Activated CD8-positive, alpha-beta T cell treated with anti-CD3 and anti-CD28 coated beads for 36 hours (primary cell): ENCODE measurements at places on chromosomes 1 and 21. TPM values are rescaled to one million over a fixed set of nuclear protein-coding genes. Genes with fewer than 3 reads are reported as not detected.

NUP210L gene
- total RNA-seq = not detected

C1orf141 gene
- not detected for total RNA-seq

CA6 gene
- total RNA-seq = 3.9 TPM

SLAMF8 gene
- total RNA-seq = 0.54 TPM

DISP1 gene
- total RNA-seq = 1.8 TPM

RAB42 gene
- total RNA-seq = not detected

- DNase-seq = peak; percentile 29
- H3K27me3 ChIP-seq = peaks cover 10% of the 10 kb centered on the region
- no peak overlapping the region for H3K27ac ChIP-seq
- H3K4me1 ChIP-seq = peaks cover 6% of the 10 kb centered on the region
- H3K4me3 ChIP-seq = no peak overlapping the region
These were observed 52.0 kb upstream of the TMPRSS2 start for GRCh38 chr21:41559658-41560631.

DNA sequence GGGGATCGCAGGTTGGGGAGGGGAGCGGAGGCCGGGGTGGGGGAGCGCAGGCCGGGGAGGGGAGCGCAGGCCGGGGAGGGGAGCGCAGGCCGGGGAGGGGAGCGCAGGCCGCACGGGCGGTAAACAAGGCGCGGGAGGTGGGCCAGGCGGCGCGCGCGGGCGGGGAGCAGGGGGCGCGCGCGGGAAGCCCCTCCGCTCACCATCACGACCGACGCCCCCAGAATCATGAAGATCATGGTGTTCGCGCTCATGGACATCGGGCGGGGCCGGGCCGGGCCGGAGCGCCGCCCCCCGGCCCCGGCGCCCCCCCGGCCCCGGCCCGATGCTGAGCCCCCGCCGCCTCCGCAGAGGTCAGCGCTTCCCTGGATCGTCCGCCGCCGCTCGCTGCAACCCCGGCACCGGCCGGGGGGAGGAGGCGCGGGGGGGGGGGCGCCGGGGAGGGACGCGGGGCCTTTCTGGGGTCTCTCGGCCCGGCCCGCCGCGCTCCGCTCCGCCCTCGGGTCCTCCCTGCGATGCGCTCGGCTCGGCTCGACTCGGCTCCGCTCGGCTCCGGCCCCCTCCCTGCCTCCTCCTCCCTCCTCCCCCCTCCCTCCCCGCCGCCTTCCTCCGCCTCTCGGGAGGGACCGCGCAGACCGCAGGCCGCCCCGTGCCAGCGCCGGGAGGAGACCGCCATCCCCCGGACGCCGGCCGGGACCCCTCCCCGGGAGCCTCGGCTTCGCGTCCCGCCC, at the start of gene TMEM240:
Gene TMEM240 (minus strand): TSS at position 535 of the 728 bp plus-strand sequence. CDS start 278 bp downstream, at position 257.
- peaks cover 9% of the 10 kb centered on the region for H3K36me3 ChIP-seq
- DNase-seq = peak; percentile 71
- peak within 1 kb of the TSS; percentile 63 for H3K4me3 ChIP-seq
- H3K4me1 ChIP-seq = no peaks in the 10 kb centered on the region

DNA sequence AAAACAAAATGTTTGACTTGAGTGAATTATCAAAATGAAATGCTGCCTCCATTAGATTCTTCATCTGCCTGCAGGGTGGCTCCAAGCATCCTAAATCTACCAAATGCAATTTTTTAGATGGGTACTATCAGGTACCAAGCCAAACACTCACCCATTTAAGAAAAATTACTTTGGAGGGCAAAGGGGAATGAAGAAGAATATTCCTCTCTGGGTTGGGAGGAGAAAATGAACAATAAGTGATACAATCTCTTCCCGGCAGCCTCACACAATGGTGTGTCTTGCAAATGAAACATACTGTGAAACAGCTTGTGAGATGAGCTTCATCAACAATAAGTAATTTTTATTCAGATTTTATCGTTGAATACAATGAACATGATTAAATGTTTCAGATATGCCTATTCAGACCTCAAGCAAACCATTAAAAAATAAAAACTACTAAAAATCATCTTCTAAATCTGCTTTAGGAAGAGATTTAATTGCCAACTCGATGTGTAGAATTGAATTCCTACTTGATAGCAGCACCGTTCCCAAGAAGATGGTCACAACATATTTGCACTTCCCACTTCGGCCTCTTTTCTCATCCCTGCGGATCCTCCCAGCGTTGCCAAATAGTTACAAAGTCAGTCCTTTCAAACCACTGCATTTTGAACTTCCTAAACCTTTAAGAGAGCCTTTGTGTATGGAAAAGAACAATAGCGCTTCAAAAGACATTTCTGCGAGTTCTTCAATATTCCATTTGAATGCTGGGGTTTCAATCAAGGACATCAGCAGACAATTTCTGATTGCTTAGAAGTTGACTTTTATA, 2.7 kb downstream of the DAB1 start:
- no peak overlapping the region for H3K27ac ChIP-seq
- DNase-seq = no peak
- peaks cover 5% of the 10 kb centered on the region for H3K4me1 ChIP-seq
- H3K4me3 ChIP-seq = no peak overlapping the region
- peaks cover 54% of the 10 kb centered on the region for H3K27me3 ChIP-seq
- no peaks in the 10 kb centered on the region for H3K36me3 ChIP-seq

- no peak overlapping the region for H3K27ac ChIP-seq
- no peak for DNase-seq
These were observed 29.4 kb upstream of the TTC34 start for GRCh38 chr1:2830761-2831425.

GRCh38 chr1:60041783-60042182, 31.8 kb downstream of the C1orf87 start:
- no peaks in the 10 kb centered on the region for H3K27me3 ChIP-seq
- no peak overlapping the region for H3K27ac ChIP-seq
- no peaks in the 10 kb centered on the region for H3K36me3 ChIP-seq
- no peaks in the 10 kb centered on the region for H3K4me1 ChIP-seq
- no peak overlapping the region for H3K4me3 ChIP-seq

DNA sequence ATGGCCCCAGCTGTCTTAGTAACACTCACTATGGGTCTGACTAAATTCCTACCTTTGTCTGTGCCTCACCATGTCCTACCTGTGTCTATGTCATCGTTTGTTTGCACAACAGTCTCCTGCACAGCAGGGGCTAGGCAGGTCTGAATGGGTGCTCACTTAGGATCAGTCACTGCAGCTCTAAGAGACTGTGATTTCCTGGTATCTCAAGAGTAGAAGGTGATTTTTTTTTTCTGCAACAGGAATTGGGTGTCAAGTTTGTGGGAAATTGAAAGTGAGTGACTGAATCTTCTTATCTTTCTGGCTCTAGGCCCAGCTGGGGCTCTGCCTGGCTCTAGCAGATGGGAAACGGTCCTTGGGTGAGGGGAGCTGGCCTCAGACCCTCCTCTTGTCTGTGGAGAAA, 46.4 kb upstream of the TRABD2B start:
- H3K4me3 ChIP-seq = no peak overlapping the region
- H3K27ac ChIP-seq = no peak overlapping the region
- DNase-seq = no peak
- peaks cover 2% of the 10 kb centered on the region for H3K27me3 ChIP-seq

DNA sequence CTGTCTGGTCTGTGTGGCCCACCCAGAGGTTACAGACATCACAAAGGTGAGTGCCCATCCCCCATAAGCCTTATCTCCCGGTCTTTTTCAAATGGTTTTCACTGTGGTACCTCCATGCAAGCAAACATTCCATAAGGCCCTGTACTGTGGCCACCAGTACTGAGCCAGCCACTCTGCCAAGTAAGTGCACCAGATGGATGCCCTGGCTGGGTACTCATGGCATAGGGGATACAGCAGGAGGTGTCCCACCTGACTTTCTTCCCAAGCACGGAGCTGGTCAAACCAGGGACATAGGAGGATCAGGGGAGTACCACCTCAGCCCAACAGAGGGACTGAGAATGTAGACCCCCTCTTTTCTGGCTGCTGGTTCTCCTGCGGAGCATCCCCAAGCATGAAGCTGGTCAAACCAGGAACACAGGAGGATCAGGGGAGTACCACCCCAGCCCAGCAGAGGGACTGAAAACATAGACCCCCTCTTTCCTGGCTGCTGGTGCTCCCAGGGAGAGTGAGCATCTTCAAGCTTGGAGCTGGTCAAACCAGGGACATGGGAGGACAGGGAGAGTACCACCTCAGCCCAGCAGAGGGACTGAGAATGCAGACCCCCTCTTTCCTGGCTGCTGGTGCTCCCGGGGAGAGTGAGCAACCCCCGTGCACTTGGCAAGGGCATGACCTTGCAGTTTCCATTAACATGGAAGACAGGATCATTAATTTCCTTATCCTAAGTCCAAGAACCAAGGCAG, 81.8 kb upstream of the KLHDC7A start:
- no peak for DNase-seq
- no peaks in the 10 kb centered on the region for H3K4me1 ChIP-seq
- no peak overlapping the region for H3K4me3 ChIP-seq
- H3K27me3 ChIP-seq = peaks cover 6% of the 10 kb centered on the region

- no peak overlapping the region for H3K4me3 ChIP-seq
- H3K27ac ChIP-seq = no peak overlapping the region
- H3K4me1 ChIP-seq = no peaks in the 10 kb centered on the region
- DNase-seq = peak; percentile 84
These were observed 18.7 kb downstream of the MFSD2A start for GRCh38 chr1:39973503-39974135.

- H3K36me3 ChIP-seq = no peaks in the 10 kb centered on the region
- no peak for DNase-seq
- H3K27ac ChIP-seq = no peak overlapping the region
These were observed 645.1 kb downstream of the ADGRL2 start for GRCh38 chr1:82445827-82446226.

DNA sequence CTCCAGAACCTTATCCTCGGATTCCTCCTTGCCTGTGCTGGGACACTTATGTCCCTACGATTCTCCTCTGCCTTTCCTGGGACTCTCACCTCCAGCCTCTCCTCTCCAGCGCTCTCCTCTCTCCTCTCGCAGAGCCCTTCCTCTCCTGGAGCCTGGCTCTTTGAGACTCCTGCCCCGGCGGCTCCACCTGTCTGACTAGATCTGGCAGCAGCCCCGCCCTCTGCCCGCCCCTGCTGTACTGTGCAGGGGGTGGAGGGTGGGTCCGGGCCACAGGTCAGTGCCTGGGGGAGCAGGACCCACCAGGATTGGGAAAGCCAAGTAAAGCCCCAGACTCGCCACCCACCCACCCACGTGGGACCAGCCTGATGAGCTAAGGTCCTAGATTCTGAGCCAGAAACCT, 1.6 kb downstream of the ELOVL1 start:
- no peaks in the 10 kb centered on the region for H3K27me3 ChIP-seq
- H3K36me3 ChIP-seq = peaks cover 55% of the 10 kb centered on the region
- peak; percentile 28 for DNase-seq
- peak overlapping the region; percentile 89 for H3K27ac ChIP-seq
- H3K4me1 ChIP-seq = peaks cover 41% of the 10 kb centered on the region

DNA sequence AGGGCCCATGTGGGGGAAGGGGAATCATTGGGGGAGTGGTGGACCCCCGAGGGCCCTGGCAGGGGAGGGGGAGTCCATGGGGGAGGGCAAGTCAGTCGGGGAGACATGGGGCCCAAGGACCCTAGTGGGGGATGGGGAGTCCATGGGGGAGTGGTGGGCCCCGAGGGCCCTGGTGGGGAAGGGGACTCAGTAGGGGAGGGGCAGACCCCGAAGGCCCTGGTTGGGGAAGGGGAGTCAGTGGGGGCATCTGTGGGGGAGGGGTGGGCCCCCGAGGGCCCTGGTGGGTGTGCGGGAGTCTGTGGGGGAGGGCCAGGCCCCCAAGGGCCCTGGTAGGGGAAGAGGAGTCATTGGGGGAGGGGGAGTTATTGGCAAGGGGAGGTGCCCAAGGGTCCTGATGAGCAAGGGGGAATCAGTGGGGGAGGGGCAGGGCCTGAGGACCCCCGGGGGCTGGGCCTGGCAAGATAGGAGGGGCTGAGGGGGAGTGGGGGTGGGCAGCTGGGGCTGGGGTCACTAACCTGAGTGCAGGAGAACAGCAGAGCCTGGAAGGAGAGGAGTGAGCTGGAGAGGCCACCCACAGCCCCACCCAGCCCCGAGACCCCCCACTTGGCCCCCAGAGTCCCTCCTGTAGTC, 2.1 kb downstream of the MXRA8 start:
- H3K4me3 ChIP-seq = no peak overlapping the region
- no peaks in the 10 kb centered on the region for H3K36me3 ChIP-seq
- no peak for DNase-seq
- peaks cover 12% of the 10 kb centered on the region for H3K27me3 ChIP-seq
- no peak overlapping the region for H3K27ac ChIP-seq
- H3K4me1 ChIP-seq = peaks cover 28% of the 10 kb centered on the region

GRCh38 chr1:183247066-183247465, 61.0 kb downstream of the LAMC2 start:
- no peak for DNase-seq
- no peaks in the 10 kb centered on the region for H3K36me3 ChIP-seq
- H3K27me3 ChIP-seq = peaks cover 11% of the 10 kb centered on the region
- no peak overlapping the region for H3K27ac ChIP-seq
- H3K4me3 ChIP-seq = no peak overlapping the region
